Activated naive CD4-positive, alpha-beta T cell (primary cell): ENCODE measurements at places on chromosomes 3 and 15.

DNA sequence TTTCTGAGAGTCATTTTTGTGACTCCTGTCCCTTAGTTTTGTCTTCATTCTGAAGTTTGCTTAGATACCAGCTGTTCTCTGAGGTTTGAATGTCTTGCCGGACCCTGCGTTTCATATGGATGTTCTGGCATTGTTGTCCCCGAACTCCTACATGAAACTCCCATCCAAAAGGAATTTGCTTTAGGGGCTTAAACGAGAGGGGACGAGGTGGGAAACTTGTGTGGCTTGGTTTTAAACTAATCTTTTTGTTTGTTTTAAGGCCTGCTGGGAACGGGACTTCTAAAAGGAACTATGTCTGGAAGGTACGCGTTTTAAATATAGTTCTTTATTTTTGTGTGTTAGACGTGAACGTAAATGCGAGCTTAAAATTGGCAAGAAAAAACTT, 679 bp downstream of the RPL35A start:
- no peak for DNase-seq

GRCh38 chr15:51403072-51403878, 61.8 kb downstream of the GLDN start:
- DNase-seq: no peak

- no peak for DNase-seq
Measured at GRCh38 chr15:46270481-46271147, 635.8 kb downstream of the SQOR start.

GRCh38 chr15:64311566-64311965, 44.4 kb downstream of the CSNK1G1 start:
- no peak for DNase-seq

GRCh38 chr15:62534996-62535395, 369.9 kb upstream of the C2CD4B start:
- DNase-seq: no peak

- DNase-seq: no peak
Measured at GRCh38 chr3:21294768-21295167, 456.2 kb downstream of the ZNF385D start.

DNA sequence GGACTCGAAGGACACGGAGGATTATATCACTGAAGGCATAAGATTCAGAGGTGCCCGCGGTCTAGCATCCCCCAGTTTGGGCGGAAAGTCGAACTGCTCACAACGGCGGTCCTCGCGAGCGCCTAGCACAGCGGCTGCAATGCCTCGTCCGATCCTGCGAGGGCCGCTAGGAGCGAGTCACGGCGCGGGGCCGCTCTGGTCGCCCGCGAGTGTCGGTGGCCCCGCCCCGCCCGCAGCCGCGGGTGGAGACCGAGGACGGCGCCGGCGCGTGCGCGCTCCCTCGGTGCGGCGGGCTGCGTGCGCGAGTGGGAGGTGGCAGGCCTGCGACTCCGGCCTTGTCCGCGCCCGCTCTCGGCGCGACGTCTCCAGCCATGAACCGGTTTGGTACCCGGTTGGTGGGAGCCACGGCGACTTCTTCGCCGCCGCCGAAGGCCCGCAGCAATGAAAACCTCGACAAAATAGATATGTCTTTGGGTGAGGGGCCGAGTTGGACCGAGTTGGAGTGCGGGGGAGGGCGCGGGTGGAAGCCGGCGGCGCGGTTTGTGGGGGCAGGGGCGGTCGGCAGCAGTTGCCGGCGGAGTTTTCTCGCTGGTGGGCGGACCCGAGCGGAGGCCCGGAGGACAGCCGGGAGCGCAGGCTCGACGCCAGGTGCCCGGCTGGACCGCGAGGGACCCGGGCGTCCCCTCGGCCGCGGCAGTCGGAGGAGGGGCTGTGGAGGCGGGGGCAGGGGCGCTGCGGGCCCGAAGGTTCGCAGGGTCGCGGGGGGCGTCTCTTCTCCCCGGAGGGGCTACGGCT, at the start of gene FYTTD1:
Gene FYTTD1 (plus strand): TSS at position 283 of the 795 bp plus-strand sequence. CDS start 89 bp downstream, at position 372.
- DNase-seq: peak; percentile 69
